MM.1S (cell line): ENCODE measurements at places on chromosomes 11 and 22.

DNA sequence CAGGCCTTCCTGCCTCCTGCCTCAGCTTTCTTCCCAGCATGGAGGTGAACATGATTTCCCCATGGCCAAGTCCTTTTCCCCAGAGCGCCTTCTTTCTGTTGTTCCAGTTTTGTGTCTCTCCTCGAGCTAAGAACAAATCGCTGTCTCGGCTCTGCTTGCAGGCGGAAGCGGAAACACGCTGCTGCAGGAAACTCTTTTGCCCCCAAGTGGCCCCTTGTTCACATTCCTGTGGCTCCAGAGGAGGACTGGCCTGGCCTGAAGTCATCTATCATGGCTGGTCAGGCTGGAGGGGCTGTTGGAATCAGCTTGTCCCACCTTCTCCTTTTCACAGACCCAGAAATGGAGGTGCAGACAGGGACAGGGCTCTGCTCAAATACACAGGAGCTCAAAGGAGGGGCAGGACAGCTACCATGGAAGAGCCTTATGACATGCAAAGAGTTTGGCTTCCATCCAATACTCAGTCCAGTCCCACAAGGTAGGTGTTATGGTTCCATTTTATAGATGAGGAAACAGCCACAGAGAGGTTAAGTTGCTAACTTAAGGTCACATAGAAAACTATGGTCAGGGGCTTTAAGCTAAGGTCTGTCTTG is 182.2 kb upstream of the SYT13 start:
- no peak for DNase-seq

- no peak for DNase-seq
Observed at GRCh38 chr22:35572556-35572955, 31.9 kb downstream of the RASD2 start.

DNA sequence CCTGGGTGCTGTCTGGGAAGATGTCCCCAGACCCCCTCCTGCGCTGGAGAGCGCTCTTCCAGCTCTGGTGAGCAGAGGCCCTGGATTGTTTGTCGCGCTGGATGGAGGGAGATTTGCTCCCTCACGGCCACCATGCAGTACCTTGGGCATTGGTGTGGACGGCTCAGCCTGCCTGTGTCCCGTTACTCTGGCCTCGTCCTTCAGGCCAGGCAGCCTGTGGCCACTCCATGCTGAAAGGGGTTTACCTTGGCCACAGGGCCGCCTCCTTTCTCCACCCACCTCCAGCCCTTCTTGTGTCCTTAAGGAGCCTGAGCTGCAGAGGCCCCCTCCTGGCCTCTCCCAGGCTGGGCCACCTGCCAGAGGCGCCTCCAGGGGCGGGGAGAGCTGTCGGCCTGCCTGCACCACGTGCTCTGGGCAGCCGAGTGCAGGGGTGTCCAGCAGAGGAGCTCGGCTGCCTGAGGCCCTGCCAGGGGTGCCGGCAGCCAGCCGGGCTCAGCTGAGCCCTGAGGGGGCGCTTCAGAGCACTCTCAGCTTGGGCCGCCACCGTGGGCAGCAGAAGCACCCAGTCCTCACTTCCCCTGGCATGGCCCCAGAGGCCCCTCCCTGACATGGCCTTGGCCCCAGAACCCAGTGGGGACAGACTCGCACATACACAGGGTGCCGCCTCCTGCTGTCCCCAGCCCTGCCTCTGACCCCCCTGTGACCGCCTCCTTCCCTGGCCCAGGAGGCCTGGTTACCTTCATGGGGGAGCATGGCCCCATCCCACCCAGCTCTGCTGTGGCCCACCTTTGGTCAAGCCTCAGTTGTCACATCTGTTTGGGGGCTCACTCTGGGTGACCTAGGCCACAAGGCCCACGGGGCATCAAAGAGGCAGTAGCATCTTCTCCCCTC is 3.4 kb downstream of the CCND1 start:
- no peak for DNase-seq

- DNase-seq = no peak
Observed at GRCh38 chr11:96961931-96962330, 572.1 kb downstream of the JRKL start.

- no peak for DNase-seq
Observed at GRCh38 chr22:26707581-26707980, 50.2 kb downstream of the MIAT start.

DNA sequence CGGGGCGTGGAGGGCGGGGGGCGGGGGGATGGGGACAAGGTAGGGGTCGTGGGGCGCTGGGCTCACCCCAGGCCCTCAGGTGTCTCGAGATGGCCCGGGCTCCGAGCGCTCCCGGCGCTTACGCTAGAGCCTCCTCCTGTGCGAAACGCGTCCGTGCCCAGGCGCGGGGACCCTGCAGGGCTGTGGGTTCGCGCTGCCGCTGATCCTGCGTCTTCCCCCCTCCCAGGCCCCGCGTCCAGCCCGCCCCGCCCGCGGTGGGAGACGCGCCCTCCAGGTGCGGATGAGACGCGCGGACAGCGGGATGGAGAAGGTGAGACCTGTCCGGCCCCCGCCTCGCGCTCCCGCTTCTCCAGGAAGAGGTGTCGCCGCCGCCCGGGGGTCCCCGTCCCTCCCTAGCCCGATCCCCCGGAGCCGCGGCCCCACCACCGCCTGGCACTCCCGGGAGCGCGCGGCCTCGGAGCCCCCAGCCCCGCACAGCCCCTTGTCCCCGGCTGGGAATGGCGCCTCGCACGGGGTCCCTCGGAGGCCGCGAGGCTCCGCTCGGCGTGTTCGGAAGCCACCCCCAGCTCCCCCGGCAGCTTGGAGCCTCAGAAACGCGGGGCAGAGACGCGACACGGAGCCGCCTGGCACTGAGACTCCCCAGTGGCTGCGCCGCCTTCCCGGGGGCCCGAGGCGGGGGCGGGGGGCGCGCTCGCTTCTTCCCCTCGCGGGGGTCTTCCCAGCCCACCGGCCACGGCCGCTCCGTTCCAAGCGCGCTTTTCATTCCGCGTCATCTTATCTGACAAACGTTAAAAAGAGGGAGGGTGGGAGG is 27.6 kb upstream of the TOLLIP start:
- no peak for DNase-seq

DNA sequence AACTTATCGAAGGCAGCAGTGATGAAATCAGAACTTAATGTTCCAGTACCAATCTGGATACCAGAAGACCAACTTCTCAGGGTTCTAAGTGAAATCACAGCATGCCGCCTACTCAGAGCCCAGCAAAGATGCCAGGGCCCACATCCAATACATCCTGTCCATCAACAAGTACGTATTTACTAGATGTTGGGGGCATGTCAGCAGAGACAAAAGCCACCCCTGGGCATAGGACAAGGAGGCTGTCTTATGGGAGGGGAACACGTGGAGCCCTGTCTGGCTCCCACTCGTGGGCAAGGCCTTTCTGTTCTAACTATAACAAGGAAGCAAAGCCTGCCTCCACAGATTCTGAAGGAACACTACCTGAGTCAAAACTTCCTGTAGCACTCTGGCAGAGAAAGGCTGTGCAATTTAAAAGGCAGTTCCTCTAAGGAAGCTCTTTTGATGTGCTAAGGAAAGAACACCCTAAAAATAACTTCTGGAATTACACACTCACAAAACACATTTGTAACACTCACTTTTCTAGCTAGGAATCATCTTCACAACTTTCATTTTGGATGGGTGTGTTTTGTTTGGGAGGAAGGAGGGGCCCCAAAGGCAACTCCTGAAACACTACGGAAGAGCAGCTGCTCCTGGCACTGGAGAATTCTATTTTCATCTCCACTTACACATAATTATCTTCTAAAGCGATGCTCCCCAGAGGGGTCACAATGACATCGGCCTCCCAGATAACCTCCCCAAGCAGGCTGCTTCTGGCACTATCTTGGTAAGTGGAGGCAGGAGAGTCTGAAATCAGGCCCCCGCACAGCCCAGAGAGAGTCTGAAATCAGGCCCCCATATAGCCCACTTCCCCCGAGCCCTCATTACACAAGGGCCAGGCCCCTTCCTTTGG is 14.2 kb downstream of the SMCO4 start:
- DNase-seq = no peak

- no peak for DNase-seq
Observed at GRCh38 chr11:129598378-129598777, 217.3 kb upstream of the TMEM45B start.

- no peak for DNase-seq
Observed at GRCh38 chr11:92550411-92550810, 325.8 kb downstream of the FAT3 start.

GRCh38 chr22:47207846-47208554 is 445.6 kb downstream of the TBC1D22A start:
- DNase-seq = peak; percentile 49

GRCh38 chr11:67371189-67371910 is 2.0 kb downstream of the CLCF1 start:
- peak; percentile 12 for DNase-seq

DNA sequence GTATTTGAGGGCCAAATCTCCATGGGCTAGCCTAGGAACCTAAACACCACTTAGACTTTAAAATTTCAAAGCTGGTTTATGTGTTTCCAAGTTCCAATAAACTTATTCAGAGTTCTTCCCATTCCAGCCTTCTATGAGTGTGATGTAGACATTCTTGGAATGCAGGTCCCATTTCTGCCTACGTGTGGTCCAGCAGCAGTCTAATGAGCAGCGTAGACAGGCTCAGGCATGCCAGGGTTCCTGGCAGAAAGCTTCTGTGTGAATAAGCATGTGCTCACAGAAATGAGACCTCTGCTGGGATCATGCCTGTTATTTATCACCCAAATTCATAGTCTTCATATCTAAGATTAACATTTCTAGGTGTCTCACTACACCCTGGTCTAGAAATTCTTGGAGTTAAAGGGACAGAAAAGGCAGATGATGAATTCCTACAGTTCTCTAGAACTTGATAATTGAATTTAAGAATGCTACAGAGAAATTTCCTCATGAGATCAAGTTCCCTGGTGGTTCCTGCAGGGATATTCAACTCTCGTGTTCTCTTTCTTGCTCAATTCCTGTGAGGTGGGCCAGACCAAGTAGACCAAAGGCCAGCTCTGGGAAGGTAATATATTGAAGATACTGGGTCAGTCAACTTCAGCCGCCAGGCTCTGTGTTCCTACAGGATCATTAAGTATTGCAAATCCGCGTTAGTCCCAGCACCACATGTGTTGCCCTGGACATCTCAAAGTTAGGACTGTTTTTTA is 17.6 kb downstream of the RNF185 start:
- no peak for DNase-seq

DNA sequence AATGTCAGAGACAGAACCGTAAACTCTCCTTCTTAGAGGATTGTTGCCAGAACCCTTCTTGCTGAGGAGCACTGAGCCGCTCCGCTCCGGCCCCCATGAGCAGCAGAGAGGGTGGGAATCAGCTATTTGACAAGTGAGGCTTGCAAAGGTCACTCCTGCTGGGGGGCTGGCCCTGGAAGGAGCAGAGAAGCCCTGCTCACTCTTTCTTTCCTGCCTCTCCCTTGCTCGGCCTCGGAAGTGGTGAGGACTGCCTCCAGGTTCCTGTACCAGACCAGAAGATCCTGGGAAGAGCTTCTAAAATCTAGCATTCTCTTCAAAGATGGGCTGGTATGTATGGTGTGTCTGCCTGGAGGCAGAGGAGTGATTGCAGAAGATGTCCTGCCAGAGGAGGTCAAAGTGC is 168.6 kb upstream of the NECTIN1 start:
- no peak for DNase-seq

GRCh38 chr11:19723572-19724342 is 11.1 kb downstream of the NAV2 start:
- no peak for DNase-seq

DNA sequence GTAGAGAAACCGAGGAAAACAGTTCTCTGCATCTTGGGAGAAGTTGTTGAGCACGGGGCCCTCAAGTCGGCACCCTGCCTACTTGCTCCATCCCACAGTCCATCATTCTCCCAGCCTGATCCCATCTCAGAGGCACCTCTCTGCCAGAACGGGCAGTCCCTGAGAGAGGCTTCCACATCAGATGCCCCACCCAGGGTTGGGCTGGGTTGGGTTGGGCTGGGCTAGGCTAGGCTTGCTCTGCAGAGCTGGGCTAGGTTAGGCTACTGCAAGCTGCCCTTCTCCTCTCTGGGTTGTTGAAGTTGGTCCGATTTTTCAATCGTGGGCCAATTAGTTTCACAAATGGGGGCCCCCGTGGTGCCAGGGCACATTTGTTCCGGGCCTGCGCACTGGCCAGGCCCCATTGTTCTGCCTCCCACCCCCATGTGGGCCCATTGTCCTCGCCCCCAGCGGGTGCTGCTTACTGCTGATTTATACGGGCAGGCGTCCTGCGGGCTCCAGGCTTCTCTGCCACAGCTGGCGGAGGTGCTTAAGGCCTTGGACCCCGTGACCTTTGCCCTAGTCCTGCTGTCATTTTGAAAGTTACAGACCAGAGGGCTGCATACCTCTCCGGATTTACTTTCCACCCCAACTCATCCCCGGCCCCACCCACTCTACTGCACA is 63.7 kb upstream of the NNMT start:
- DNase-seq = no peak

- DNase-seq = peak; percentile 28
Observed at GRCh38 chr11:9664276-9665171, 647 bp downstream of the SWAP70 start.

- DNase-seq = no peak
Observed at GRCh38 chr11:96173422-96173821, 169.6 kb downstream of the MAML2 start.
